ENCODE measurements at places on chromosomes 7 and 10. TPM values are rescaled to one million over a fixed set of nuclear protein-coding genes. Genes with fewer than 3 reads are reported as not detected.

MBLAC1 gene
- 1.4 TPM for total RNA-seq

SPDYE6 gene
- total RNA-seq, result not detected

PTPRN2 gene
- not detected for total RNA-seq

GSTK1 gene
- total RNA-seq, result 239 TPM

PALD1 gene
- total RNA-seq, result 5.2 TPM

FBXL13 gene
- total RNA-seq, result 19.4 TPM

NODAL gene
- not detected for total RNA-seq

EVX1 gene
- not detected for total RNA-seq

UCMA gene
- not detected for total RNA-seq

SDHAF3 gene
- 27.4 TPM for total RNA-seq

TMEM213 gene
- not detected for total RNA-seq

TEX47 gene
- total RNA-seq, result not detected

TUBGCP2 gene
- 52.8 TPM for total RNA-seq

ETV1 gene
- 9.0 TPM for total RNA-seq

SPDYE1 gene
- not detected for total RNA-seq

PRKCQ gene
- 5.3 TPM for total RNA-seq

- no peak for DNase-seq
These were observed 137.5 kb upstream of the TCF7L2 start for GRCh38 chr10:112812586-112812985.

DNA sequence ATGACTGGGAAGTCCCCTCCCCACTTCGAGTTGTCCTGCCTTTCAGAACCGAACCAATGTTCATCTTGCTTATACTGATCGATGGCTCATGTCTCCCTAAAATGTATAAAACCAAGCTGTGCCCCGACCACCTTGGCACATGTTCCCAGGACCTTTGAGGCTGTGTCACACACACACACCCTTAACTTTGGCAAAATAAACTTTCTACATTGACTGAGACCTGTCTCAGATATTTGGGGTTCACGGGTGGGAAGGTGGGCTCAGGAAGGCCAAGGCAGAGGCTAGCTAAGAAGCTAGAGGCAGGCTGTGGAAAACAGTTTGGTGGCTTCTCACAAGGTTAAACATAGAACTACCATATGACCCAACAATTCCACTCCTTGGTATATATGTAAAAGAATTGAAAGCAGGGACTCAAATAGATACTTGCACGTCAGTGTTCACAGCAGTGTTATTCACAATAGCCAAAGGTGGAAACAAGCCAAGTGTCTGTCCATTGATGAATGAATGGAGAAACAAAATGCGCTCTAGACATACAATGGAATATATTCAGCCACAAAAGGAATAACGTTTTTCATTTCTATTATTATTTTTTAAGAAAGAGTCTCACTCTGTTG, 15.4 kb downstream of the PRF1 start:
- DNase-seq, result no peak

DNA sequence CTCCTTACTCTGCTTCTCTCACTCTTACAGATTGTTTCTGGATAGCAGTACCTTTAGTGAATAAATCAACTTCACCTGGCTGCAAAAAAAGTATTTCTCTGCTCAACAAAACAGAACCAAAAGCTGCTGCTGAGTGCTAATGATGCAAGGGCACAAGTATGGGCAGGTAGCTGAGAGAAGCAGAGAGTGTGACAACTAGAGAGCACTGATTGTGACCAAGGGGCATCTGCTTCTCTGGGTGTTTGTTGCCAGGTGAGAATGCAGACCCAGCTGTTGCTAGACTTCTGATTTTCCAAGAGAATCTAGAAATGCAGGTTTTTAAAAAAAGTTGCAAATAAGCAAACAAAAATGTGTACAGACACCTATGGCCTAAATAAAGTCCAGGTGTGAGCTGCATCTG, 25.3 kb upstream of the PPIF start:
- DNase-seq, result no peak

- no peak for DNase-seq
These were observed 14.9 kb downstream of the ANKMY2 start for GRCh38 chr7:16630654-16631053.

DNA sequence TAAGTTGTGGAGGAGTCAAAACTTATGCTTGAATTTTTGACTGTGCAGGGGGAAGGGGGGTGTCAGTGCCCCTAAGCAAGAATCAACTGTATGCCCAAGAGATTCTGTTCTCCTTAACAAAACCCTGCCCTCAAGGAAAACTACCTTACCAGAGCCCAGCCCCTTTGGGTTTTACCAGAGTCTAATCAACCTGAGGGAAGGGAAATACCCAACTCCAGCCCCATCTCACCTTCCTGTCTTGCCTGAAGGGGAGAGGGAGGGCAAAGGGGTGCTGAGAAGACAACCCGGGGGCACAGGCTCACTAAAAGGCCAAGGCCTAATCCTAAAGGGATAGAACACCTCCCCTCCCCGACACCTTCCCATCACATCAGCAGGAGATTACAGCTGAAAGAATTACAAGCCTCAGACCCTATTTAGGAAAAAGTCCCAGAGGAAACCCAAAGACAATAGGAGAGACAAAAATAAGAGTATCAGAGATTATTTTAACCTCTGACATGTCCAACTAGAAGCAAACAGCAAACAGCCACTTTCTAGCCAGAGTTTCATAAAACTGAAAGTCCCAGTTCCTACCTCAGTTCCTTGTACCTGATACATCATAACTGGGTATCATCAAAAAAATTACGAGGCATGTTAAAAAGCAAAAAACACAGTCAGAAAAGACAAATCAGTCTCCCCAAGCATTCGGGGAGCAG, 26.8 kb upstream of the C7orf33 start:
- DNase-seq, result no peak

DNA sequence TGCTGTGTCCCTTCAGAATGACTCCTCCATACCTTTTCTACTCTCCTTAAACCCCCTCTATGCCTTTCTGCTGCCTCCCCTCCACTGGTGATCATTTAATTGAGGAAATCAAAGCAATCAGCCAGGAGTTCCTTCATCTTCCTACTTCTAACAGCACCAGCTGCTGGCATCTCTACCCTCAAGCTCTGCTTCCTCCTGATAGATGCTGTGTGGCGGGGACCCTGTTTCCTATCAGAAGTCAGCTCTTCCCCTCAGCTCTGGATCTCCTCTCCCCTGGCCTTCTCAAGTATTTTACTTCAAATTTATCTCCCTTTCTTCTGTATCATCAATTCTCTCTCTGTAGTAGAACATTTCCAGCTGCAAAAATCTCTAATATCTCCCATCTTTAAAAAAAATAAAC, 183.7 kb downstream of the ELMO1 start:
- no peak for DNase-seq

- no peak for DNase-seq
These were observed 58.5 kb upstream of the DNAJB6 start for GRCh38 chr7:157278167-157278790.

GRCh38 chr10:83425306-83425705, 714.0 kb upstream of the GHITM start:
- DNase-seq, result no peak

DNA sequence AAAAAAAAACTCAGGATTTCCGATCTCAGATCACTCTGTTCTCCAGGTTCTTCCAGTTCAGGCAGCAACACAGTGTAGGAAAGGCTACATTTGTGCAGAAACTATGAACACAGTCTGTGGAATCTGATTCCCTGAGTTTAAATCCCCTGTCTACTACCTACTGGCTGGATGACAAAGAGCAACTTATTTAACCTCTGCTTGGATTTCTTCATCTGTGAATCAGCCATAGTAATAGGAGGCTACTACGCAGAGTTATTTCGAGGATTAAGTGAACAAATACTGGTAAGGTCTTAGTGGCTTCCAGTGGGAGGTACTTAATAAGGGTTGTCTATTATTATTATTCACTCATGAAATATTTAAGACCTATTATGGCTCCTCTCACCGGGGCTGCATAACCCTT, 44.3 kb upstream of the PDCD4 start:
- DNase-seq, result no peak

DNA sequence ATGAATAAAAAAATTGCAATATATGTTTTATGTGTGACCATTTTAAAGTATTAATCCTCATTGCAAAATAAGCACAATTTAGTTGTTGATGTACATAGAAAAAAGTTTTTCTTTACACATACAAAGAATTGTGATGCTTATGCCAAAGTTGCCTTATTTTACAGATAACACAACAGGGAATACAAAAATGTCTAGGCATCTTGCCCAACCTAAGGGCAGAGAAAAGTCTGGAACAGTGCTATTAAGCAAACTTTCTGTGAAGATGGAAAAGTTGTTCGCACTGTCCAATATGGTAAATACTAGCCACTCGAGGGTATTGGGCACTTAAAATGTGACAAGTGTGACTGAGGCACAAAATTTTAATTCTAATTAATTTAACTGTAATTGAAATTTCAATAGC, 190.2 kb upstream of the HGF start:
- no peak for DNase-seq

GRCh38 chr10:75547391-75548298, 116.2 kb downstream of the LRMDA start:
- no peak for DNase-seq

DNA sequence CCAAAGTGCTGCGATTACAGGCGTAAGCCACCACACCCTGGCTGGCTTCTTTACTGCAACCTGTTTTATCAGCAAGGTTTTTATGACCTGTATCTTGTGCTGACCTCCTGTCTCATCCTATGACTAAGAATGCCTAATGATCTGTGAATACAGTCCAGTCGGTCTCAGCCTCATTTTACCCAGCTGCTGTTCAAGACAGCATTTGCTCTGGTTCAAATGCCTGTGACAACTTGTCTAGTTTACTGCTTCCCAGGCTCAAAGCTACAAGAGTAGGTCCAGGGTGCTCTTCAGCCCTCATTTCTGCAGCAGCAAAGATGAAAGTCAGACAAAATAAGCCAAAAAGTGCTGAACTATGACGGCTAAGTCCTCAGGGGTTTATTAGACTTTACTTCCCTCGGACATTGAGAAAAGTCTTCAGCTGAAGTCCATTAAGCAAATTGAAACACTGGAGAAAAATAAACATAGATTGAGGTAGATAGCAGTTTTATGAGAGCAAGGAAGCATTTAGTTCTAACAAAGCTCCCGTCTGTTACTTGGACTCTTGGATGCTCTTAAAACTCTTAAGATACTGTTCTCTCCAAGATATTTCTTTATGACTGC, 12.5 kb upstream of the LYZL1 start:
- no peak for DNase-seq

GRCh38 chr10:128869101-128869749, 597.8 kb upstream of the MGMT start:
- no peak for DNase-seq

DNA sequence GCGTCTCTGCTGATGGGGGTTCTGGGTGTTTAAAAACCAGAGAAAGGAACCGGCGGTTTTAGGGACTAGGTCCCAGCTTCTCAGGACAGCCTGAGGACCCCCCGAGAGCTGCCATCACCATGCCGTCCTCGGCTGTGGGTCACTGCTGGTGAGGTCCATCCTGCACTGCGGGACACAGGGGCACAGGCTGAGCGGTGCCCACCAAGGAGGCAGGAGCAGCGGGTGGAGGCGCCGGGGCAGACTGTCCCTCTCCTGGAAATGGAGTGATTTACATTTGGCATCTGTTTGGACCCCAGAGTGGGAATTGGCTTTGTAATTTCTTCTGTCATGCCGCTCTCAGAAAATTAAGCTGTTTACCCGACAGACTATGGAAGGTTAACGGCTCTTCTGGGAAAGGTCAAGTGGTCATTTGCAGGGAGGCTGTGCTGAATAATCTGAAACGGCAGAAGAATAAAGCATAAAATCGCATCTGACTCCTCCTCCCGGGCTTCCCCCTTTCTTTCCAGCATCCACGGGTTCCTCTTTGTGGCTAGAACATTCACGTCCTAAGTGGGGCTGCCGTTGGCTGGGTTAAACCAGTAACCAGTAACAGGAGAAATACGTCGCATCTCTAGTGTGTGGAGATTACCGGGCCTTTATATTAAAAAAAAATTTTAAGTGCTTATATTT, 31.7 kb downstream of the LHPP start:
- DNase-seq, result no peak

- no peak for DNase-seq
These were observed 193.5 kb upstream of the GPR26 start for GRCh38 chr10:123472606-123473005.
